Fibroblast of skin of left quadriceps (primary cell): ENCODE measurements at places on chromosomes 7 and 10.

DNA sequence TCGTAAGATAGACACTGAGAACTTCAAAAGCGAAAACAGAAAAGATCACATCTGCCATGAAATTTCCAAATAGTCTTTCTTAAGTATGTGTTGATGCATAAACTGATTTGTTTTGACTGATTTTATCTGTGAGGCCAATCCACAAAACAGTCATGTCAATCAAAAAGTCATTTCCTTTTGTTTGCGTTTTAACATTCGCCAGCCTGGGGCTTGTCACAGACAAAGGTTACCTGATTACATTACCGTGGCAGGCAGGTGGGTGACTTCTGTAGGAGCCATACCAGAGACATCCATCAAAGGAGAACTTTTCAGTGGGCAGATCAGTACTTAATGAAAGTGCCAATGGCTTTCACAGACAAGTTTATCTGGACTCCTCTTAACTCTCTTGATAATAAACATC lies 45.5 kb upstream of the BET1 start:
- no peak for DNase-seq

DNA sequence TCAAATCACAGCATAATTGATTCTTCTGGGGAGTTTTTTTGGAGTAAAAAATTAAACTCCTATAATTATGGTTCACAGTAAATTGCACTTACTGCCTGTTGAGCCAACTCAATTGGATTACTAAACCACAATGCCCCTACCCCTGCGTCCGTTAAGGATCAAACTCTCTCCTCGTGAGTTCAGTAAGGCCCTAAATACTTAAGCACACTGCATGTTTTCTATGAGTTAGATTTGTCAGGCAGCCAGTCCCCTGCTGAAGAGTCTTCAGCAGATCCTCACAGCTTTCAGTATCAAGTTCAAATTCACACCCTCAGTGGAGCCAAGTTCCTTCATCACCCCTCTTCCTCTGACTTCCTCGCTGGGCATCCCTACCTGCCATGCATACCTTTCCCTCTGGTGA lies 275.0 kb upstream of the BMPER start:
- no peak for DNase-seq

DNA sequence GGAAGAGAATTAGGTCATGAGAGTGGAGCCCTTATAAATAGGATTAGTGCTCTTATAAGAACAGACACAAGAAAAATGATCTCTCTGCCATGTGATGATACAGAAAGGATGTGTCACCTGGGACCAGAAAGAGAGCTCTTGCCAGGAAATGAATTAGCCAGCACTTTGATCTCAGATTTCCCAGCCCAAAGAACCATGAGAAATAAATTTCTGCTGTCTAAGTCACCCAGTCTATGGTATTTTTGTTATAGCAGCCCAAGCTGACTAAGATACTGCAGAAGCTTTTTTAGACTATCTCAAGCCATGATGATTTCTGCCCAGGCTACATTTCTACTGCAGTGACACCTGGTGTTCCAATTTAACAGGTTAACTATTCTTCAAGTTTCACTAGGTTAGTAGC lies 84.8 kb downstream of the RSU1 start:
- DNase-seq: no peak

DNA sequence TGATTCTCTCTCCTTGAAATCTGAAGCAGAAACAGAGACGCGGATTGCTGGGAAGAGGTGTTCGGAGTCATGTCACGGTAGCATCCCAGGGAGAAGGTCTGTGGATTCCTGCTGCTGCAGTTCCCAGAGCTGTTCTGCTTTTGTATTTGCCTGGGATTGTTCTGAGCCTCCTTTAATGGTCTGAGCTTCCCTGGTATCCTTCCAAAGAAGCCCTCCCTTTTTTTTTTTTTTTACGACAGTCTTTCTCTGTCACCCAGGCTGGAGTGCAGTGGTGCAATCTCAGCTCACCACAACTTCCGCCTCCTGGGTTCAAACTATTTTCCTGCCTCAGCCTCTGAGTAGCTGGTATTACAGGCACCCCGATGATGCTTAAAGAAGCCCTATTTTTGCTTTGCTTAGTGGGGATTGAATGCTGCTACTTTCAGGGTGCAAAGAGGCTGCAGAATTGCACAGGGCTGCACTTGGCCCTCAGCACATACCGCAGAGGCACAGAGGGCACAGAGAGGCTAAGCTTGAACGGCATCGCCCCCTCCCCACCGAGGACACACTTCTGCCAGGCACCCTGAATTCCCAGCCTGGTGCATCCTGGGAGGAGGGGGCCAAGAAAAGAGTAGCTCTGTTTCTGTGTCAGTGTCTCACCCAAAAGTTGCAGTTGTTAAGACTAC lies 208.6 kb upstream of the GALNT17 start:
- DNase-seq: peak; percentile 11

DNA sequence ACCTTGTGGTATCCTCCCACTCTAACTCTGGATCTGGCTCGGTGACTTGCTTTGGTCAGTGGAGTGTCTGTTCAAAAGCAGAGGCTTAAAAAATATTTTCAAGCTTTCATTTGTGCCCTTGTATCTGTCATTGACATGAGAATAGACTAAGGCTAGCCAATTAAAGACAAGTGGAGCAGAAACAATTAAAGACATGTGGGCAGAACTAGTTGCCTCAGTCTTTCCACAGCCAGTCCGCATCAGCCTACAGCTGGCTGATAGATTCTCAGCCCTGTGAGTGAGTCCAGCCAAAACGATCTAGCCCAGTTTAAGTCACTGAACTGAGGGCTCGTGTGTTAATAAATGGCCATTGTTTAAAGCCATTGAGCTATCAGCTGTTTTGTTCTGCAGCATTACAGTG lies 185.2 kb upstream of the DGKB start:
- DNase-seq: no peak

GRCh38 chr10:6877336-6877721 lies 297.3 kb upstream of the PRKCQ start:
- DNase-seq: no peak

GRCh38 chr7:115085421-115085820 lies 163.5 kb downstream of the MDFIC start:
- no peak for DNase-seq

- DNase-seq: no peak
These were observed 66.3 kb upstream of the CAV2 start for GRCh38 chr7:116433246-116433645.

GRCh38 chr10:120828763-120829319 lies 22.3 kb upstream of the WDR11 start:
- DNase-seq: no peak

- no peak for DNase-seq
These were observed 16.9 kb upstream of the RHOBTB1 start for GRCh38 chr10:60960913-60961312.

DNA sequence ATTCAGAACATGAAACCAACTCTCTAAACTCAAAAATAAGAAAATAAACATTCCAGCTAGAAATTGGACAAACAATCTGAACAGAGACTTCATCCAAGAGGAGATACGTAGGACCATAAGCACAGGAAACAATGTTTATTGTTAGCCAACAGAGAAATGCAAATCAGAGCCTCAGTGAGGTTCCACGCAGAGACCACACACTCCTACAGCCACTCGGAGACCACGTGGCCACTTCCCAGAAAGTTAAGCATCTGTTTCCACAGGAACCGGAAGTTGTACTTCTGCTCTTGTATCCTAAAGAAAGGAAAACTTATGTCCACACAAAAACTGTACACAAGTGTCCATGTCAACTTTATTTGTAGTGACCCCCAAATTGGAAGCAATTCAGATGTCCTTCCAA lies 214.8 kb downstream of the MGMT start:
- no peak for DNase-seq

DNA sequence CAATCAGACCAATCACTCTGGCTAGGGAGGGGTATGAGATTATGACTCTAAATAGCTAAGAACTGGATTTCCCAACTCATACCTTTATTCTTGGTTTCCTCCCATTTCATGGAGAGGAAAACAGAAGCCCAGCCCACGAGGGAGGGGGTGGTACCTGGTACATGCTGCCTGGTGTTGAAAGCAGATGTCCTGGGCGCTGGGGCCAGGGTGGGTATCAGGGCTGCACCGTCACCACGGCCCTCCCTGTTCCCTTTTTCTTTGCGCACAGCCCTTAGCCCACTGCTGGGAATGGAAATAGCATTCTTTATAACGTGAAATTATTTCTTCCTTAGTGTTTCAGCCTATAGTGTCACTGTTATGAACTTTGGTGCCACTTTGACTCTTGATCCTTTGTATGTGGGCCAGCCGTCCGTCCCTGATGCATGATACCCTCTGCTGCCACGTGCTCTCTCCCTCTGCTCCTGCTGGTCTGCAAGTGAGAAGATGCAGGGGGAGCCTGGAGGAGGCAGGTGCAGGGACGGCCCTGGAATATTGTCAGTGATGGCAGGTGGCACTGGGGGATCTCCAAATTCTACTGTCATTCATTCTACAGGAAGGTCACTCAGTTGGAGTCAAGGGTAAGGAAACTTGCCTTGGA lies 158.5 kb downstream of the CDH23 start:
- no peak for DNase-seq

DNA sequence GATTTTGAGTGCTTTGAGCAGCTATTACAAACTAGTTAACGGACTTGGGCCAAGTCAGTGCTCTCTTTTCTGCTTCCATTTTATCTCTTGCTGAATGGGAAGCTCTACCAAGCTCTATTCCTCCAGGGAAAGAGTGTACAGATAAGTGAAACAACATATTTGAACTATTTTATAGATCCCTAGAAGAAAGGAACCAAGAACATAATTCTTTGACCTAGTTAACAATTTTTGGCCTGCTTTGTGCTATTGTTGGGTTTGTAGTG lies 244.8 kb downstream of the PRKG1 start:
- DNase-seq: no peak

DNA sequence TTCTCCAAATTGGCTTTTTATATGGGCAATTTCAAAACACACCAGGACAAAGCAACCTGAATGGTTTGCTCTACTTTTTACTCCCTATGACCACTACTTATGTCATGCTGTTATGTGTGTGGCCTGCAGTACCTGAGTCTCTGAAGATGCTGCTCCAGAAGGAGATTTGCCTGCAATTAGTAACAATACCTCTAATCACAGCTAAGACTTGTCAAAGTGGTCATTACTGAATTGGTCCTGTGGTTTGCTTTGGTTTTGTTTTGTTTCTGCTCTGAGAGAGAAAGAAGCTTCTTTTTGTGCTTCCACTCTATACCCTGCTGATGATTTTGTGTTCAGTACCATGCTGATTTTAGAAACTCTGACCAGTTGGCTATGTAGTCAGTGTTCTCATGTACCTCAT lies 25.5 kb downstream of the HGF start:
- no peak for DNase-seq

- no peak for DNase-seq
These were observed 26.8 kb upstream of the MYO3A start for GRCh38 chr10:25907261-25907660.

GRCh38 chr7:158933468-158934139 lies 77.2 kb downstream of the DYNC2I1 start:
- no peak for DNase-seq

- no peak for DNase-seq
These were observed 11.0 kb downstream of the TCERG1L start for GRCh38 chr10:131300508-131300907.

GRCh38 chr7:33922820-33923219 lies 17.5 kb downstream of the BMPER start:
- DNase-seq: no peak
